ENCODE measurements at places on chromosomes 2 and 18.

- DNase-seq, result no peak
Observed at GRCh38 chr2:18522484-18523146, 37.8 kb downstream of the RDH14 start.

GRCh38 chr2:222796413-222797103 is 64.3 kb upstream of the ACSL3 start:
- no peak for DNase-seq

- DNase-seq, result no peak
Observed at GRCh38 chr2:236743039-236743920, 173.7 kb downstream of the ACKR3 start.

- no peak for DNase-seq
Observed at GRCh38 chr18:45054636-45055035, 373.9 kb downstream of the SETBP1 start.

DNA sequence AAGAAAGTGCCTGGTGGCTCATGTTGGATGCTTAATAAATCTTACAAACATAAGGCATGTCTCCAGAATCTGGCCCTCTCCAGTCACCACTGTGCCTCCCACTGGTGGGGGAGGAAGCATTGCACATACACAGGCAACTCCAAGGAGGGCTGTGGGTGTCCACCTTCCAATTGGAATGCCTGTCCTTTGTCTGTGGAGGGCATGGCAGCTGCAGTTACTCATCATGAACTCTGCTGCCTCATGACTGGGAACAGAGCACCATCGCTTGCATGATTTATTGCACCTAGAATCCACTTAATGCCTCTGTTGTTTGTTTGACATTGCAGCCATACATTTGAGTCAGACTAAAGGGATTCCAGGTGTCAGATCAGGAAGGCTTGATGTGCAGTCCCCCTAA is 278.9 kb downstream of the PRKCE start:
- no peak for DNase-seq

DNA sequence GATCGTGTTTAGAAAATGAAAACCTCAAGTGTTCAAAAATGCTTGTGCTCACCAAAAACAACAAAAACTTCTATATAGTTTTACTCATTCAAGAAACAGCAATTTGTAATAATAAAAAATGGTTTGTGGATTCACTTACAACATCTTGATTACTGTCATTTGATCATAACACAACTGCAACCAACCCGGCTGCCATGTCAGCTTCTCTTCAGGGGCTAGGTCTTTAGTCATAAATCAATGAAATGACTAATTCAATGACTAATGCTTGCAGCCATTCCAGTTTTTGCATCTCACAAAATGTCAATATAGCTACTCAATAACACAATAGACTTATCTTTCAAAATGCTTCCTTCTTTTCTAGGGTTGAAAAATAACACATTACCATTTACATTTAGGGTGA is 128.0 kb downstream of the OLA1 start:
- DNase-seq, result peak; percentile 29

GRCh38 chr2:136004965-136005364 is 19.5 kb upstream of the DARS1 start:
- no peak for DNase-seq

DNA sequence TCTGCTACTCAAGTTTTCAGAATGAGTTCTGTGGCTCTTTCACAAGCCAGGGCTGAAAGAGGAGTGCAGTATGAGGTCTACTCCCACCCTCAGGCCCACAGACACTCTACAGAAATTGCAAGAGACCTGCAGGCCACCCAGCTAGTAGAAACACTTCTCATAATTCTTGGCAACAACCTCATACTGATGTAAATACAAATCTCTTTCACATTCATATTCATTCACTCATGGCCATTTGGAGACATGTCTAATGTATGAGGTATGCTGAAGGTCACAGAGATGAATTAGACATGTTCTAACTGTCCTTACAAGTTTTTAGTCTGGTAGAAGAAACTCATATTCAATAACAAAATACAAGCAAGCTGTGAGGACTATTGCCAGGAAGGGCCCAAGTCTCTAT is 83.8 kb upstream of the KLHL29 start:
- no peak for DNase-seq

GRCh38 chr18:62033756-62034155 is 140.9 kb upstream of the RNF152 start:
- no peak for DNase-seq

DNA sequence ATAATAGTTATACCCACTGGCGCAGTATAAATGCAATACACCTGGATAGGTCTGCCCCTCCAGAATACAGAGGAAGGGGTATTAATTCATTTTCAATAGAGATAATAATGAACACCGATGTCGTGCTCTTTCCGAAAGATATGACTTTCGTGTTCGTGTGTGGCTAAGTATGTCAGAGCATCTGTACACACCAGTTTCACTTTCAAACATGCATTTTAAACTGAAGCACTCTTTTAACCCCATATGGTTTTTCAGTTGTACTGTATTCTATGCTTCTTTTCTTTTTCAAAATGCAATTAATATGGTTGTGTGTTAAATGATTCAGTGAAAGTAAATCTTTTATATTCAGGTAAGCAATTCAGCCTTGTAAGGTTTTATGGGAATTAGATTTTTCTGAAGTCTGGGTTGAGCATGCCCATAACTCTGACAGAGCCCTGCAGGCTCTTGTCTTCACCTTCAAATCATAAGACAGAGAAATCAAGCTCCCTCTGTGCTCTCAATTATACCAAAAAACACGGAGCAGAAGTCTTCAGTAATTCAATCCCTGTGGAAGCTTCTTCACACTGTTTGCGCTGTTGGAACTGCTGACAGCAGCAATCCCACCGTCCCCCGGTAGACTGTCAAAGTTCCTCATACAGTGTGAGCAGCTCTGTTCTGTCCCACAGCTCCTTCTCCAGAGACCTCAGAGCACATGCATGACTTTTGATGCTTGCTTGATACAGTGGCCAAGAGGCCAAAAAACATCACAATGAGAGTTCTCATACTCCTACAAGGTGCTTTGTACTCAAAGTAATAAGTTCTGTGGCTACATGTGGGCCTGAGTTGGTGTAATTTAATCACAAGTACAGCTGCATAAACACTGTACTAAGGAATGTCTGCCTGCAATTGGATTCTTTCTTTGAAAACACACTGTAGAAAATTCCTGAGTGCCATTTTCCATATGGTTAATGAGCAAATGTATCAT is 186.8 kb downstream of the ZNF521 start:
- DNase-seq, result no peak

DNA sequence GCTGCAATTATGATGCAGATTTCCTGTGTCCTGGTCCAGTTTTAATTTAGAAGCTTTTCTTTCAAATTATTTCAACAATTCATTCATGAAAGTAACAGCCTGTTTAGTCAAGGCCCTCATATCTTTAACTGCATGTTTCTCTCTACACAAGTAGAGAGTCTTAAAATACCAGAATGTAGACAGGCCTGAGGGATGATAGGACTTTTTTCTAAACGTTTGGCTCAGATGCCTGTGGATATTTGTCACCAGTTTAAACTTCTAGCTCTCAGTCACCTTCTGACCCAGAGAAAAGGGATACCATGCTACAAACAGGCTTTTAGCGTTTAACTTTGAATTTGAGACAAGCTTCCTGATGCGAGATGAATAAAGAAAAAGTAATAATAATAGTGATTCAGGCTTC is 15.7 kb downstream of the COL5A2 start:
- no peak for DNase-seq

DNA sequence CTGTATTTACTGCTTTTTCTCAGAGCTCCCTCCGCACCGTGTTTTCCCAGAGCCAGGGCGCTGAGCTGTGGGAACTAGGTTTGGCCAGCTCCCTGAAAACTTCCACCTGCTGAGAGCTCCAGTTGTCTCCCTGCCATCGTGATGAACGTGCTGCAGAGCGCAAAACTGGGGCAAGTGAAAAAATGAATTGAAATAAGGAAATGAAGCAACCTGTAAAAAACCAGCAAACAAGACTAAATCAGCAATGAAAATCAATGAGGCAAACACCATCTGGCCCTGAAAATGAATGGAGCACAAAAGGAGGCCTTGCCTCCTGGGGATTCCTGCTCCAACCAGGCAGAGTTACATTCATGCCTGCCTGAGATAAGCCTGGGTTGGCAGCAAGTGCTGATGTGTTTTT is 129.9 kb downstream of the MARCHF4 start:
- no peak for DNase-seq

GRCh38 chr2:162073888-162074631 is at the start of gene DPP4:
Gene DPP4 (minus strand): TSS chr2:162074215. CDS start chr2:162073981, 234 bp downstream.
- peak; percentile 51 for DNase-seq

DNA sequence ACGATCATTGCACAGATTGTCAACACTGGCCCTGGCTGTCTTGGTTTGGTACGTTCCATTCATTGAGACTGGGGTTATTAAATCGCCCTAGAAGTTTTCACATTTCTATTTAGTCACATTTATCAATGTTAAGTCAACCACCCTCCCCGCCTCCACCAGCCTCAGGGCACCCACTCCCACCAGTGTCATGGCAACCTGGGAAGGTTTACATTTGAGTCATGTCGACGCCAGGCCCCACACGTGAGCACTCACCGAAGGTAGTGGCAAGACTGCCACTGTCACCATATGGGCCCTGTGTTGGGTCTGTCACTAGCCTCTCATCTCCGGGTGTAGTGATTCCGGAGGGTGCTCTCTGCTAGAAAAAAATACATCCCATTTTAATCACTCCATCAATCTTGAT is 194.2 kb downstream of the TWIST2 start:
- no peak for DNase-seq

DNA sequence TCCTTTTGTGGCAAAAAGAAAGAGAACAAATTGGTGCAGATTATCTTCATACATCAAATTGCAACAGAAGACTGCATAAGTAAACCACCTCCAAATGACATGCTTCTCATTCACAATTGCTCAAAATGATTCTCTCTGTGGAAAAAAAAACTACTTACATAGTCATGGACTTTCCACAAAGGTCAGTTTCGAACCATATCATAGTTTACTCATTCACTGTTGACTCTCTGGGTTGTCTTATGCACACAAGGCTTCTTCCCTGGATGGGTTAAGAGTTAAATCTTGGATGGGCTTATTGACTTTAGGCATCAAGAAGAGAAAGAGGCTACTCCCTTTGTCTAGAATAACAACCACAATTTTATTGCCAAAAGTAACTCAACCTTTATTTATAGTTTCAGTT is 91.3 kb upstream of the RAB27B start:
- DNase-seq, result no peak

GRCh38 chr2:200077838-200078237 is 122.5 kb downstream of the MAIP1 start:
- DNase-seq, result no peak

DNA sequence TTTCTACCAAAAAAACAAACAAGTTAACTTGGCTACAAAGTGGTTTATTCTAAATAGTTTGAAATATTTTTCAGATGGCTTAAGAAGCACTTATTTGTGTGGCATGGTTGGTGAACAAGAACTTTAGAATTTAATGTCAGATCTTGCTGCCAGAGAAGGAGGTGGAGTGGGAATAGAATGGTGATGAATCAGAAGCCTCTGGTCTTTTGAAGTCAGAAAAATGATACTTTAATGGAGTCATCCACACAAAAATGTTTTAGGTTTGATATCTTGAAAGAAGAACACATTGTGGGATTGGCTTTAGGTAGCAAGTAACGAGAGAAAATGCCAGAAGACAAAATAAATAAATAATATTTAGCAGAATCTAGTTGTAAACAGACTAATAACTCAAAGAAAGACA is 243.1 kb upstream of the FANCL start:
- DNase-seq, result no peak

GRCh38 chr2:21067125-21067524 is 23.3 kb upstream of the APOB start:
- DNase-seq, result no peak

- DNase-seq, result no peak
Observed at GRCh38 chr2:170243118-170243837, 65.3 kb downstream of the MYO3B start.

DNA sequence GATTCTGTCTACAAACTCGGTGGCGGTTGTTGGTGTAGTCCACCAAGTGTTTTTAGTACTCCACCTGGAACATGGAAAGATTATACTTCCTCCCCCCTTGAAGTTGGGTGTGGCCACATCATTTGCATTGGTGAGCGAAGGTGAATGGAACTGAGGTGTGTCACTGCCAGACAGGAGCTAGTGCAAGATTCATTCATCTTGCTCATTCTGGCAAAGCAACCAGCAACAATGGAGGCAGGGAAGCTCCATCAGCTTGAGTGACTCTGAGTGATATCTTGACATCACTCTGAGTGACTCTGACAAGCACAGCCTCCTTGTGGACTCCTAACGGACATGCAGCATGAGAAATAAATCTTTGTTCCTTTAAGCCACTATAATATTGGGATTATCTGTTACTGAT is 54.7 kb upstream of the SLC1A4 start:
- no peak for DNase-seq

DNA sequence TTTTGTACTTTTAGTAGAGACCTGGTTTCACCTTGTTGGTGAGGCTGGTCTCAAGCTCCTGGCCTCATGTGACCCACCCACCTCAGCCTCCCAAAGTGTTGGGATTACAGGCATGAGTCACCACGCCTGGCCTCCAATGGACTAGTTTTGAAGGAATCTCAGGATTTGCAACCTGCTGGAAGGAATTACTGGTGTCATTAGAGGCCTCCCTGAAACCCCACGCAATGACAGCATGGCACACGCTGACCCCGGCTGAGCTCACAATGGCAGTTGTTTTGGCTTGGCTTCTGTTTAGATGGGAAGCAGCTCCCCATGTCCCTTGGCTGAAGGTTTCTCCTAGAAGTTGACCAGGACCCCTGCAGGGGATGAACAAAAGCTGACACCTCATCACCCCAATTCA is 23.1 kb upstream of the COPS8 start:
- DNase-seq, result no peak

DNA sequence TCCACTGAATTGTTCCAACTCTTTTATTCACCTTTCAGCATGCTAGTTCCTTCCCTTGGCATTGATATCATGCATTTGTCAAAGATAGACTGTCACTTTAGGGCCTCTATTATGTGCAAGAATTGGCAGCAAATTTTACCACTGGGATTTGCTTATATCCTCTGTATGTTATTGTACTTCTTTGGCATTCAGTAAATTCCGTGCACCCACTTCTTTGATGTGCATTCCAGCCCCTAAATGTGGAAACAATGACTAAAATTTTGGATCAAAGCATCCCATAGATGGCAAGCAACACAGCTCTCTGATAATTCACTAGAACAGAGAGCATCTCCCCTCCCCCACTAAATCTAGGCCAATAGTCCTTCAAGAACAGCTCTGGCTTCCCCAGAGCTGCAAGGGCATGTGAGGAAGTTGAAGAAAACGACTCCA is 399.0 kb upstream of the HNRNPA3 start:
- no peak for DNase-seq

DNA sequence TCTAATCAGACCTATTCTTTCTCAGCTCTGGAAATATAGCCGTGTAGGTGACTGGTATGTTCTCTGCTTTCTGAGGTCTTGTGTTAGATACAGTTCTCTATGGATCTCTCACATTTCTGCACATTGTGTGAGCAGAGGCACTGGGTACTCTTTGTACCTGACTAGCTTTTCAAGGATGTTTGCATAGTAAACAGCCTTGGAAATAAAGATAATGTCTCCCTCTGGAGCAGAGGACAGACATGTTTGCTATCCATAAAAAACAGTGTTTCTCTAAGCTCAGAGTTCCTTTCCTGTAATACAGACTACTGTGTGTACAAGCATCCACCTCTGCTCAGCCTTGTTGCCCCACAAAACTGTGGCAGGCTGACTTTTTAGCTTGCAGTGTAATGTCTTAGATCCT is 279.2 kb downstream of the CTNNA2 start:
- no peak for DNase-seq

Data from stimulated activated CD8-positive, alpha-beta memory T cell treated with anti-CD3 and anti-CD28 coated beads, Interleukin-7, amount 100 ng/mL, for 48 hours (primary cell).